ENCODE measurements at places on chromosomes 5 and 9.

DNA sequence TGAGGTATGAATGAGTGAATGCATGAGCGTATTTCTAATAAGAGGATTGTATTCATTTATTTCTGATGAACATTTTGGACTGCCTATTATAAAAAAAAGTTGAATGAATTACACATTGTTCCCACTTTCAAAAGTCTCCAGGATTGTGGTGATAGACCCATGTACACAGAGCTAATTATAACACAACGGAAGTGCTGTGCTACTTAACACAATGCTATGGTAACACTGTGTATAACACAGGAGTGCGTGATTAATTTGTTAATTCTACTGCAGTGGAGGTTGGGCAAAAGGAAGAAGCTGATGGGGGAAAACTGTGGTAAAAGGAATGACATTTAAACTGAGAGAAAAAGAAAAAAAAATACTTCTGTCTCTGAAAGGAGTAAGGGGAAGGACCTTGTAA is 147.8 kb upstream of the MEF2C start:
- DNase-seq = no peak

- DNase-seq = no peak
Measured at GRCh38 chr5:5531371-5531770, 108.9 kb downstream of the ICE1 start.

DNA sequence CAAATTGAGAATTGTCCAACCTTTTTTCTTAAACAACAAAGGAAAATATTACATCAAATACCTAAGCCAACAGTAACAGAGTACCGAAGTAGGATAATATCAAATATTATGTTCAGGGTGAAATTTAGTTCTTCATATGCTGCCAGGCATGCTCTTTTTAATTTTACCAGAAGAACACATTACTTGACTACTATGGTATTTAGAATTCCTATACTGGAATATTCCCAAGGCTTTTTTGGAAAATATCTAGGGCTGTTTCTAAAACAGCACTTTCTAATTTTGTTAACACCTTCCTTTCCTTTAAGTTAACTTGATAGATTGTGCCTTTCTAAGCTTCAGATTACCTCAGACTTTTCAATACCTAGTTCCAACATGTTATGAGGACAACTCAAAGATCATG is 48.7 kb downstream of the MARCHF3 start:
- DNase-seq = no peak

GRCh38 chr5:142143878-142144277 is 35.3 kb downstream of the NDFIP1 start:
- DNase-seq = no peak

- no peak for DNase-seq
Measured at GRCh38 chr9:71582347-71582746, 186.0 kb downstream of the CEMIP2 start.

Data from kidney epithelial cell (primary cell).